ENCODE measurements at places on chromosomes 6 and 20.

- DNase-seq = no peak
These were observed 81.6 kb upstream of the MPC1 start for GRCh38 chr6:166464068-166465002.

GRCh38 chr6:14501240-14501639 is 383.7 kb downstream of the CD83 start:
- DNase-seq = no peak

- peak; percentile 70 for DNase-seq
These were observed 55.7 kb upstream of the TNFAIP3 start for GRCh38 chr6:137811121-137811915.

DNA sequence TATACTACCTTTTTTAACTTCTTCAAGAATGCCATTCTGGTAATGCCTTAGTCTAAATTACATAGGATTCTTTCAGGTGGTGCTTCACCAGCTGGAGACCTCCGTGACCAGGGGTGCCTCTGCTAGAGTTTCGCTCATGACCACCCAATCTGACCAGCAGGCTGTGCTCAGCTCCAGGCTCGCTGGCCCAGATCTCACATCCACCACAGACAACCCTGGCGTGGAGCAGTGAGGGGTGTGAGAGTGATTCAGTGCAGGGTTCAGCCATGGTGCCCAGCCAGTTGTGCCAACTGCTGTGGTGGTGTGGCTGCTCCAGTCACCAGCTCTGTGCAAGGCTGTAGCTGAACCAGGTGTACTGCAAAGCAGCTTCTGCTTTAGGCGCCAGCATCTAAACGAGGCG is 198.6 kb downstream of the MMUT start:
- no peak for DNase-seq

- no peak for DNase-seq
These were observed 392.5 kb upstream of the SASH1 start for GRCh38 chr6:147949981-147950622.

DNA sequence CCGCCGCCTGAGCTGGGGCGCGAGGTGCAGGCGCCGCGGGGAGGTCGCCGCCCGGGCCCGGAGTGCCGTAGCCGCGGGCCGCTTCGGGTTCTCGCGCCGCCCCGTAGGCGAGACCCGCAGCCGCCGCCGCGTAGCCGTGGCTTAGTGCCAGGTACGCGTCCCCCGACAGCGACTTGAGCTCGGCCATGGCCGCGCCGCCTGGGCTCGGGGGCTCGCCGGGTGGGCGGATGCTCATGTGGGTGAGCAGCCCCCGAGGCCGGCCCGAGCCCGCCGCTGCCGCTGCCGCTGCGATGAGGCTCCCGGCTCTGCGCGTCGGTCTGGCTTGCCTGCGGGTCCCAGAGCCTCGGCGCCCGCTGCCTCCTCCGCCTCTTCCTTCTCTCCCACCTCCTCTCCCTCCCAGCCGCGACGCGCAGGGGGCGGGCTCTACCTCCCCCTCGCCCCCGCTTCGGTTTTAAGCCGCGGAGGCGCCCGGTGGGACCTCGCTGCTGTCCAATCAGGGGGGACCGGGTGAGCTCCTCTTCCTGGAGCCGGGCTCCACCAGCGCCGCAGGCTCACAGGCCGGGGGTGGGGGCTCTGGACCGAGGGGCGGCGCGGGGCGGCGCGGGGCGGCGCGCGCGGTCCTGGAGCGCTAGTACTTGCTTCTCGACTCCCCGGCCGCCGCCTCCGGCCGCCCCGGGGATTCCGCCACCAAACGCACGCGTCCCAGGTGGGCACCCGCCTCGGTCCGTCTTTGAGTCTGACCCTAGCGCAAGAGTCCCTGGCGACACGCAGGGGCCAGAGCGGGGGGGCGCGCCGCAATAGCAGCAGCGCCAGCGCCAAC is at the start of gene BHLHE23:
BHLHE23 (minus strand) TSS at position 425 of the 820 bp plus-strand sequence; CDS start at position 235, 190 bp downstream.
- no peak for DNase-seq

DNA sequence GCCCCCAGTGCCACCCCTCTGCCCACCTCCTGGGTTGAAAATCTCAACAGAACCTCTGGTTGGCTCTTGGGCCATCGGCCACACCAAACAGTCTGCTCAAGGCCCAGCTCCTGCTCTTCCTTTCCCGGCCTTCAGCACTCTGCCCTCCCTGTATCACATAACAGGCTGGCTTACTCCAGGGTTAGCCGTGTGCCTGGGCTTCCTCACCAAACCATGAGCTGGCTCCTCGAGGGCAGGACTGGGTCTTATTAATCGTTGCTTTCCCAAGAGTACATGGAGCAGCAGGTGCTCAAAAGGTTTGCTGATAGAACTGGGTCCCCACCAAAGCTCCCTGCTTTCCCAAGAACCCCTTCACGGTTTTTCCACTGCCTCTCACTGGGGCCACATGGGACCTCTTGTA is 12.7 kb upstream of the FAM83C start:
- no peak for DNase-seq

GRCh38 chr6:35487658-35488516 is 9.0 kb downstream of the TEAD3 start:
- no peak for DNase-seq

GRCh38 chr6:116111552-116112528 is 11.2 kb downstream of the NT5DC1 start:
- DNase-seq = no peak

DNA sequence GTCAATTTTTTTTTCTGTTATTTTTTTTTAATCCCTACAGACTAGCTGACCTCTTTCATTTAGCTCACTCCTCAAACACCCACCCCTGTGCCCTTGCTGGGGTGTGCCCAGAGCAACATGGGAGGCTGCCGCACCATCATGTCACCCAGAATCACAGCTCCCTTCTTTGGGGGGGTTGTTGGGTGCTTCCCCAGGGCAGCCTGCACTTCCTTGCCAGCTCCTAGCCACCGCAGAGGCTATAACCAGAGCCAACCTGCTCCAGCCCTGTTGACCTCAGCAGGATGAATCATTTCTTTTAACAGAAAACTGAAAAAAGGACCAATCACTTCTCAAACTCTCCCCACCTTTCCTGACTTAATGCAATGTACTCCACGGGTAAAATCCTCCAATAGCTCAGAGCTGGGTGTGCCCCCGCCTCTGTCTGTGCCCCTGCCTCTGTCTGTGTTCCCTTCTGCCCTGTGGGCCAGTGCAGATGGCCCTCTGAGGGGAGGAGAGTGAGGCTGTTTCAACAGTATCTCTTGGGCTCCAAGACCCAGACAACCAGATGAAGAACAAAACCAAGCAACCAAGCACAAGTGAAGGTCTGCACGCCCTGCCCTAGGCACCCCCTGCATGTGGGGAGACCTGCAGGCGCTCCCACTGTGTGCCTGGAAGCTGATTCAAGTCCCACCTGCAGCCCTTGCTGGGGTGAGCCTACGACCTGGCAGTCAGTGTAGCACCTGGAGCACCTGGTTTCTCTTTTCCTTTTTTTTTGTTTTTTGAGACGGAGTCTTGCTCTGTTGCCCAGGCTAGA is 67.7 kb downstream of the PYGB start:
- no peak for DNase-seq

- peak; percentile 94 for DNase-seq
These were observed 98.5 kb downstream of the LY86 start for GRCh38 chr6:6686748-6687601.

- DNase-seq = no peak
These were observed 235.8 kb upstream of the KCNG1 start for GRCh38 chr20:51258582-51259165.

DNA sequence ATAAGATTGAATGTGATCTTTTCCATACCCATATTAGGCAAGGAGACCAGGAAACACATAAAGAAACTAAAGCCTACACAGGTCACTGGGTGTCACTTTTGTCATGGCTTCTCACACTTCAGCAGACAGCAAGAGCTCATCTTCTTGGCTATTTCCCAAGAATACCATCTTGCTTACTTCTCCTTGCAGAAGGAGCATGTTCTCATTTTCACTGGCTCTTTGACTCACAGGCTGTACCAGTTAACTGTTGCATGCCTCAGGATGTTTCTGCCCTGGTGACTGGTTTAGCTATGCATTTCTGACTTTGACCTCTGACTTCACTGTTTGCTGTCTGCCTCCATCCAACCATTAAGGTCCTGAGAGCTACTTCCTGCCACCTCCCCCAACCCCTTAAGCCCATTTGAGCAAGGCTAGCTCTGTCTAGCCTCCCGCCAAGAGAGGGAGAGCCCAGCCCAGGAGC is 40.3 kb upstream of the OGFRL1 start:
- DNase-seq = no peak

- DNase-seq = no peak
These were observed 2.3 kb upstream of the TTBK1 start for GRCh38 chr6:43240950-43241349.

GRCh38 chr6:42471142-42471541 is 19.4 kb upstream of the TRERF1 start:
- DNase-seq = no peak

DNA sequence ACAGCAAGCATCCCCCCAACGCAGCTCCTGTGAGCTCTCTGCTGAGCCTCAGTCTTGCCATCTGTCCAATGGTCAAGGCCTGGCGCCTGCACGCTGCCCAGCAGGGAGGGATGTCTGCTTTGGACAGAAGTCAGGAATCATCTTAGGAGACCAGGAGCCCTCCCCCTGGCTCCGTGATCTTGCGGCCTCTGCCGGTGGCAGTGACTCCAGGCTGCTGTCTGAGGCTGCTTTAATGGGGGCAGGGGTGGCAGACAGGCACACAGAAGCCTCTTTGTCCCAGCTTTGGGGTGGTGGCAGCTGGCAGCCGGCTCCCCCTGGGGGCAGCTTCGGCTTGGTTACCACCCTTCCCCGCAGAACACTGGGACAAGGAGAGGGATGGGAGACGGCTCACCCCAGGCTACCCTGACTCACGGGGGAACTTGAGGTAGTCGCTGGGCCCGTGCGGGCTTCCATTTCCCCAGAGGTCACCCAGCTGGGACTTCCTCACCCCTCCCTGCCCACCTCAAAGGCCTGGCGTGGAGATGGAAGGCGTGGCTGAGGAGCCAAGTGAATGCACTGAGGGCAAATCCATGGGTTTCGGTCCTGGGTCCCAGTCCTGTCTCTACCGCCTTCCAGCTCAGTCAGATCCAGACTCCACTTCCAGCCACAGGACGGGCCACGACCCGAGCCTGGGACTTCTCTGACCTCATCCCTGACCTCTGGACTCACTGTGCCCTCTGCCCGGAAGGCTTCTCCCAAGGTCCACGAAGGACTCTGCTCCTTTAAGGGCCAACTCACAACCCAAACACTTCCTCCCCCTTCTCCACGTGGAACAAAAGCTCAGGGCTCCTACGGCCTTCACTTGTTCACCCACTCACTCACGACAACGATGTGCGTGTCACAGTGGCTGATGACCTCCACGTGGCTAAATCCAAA is 14.8 kb downstream of the PEDS1 start:
- DNase-seq = no peak

GRCh38 chr20:59455402-59456341 is 148.7 kb upstream of the PHACTR3 start:
- DNase-seq = no peak

GRCh38 chr20:48738399-48739304 is 89.1 kb downstream of the PREX1 start:
- DNase-seq = no peak

- DNase-seq = no peak
These were observed 137.9 kb downstream of the DTNBP1 start for GRCh38 chr6:15524861-15525401.

DNA sequence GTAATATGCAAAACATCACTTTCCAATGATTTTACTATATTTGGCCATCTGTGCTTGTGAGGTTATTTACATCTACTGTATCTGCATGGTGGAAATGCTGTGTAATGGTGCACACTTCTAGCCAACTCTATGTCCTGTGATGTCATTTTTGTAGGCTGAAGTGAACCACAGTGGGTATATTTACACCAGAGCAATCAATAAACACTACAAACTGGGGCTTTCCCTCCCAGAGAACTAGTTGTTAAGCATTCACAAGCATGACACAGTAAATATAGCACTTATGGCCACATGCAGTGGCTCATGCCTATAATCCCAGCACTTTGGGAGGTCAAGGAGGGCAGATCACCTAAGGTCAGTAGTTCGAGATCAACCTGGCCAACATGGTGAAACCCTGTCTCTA is 4.9 kb downstream of the SLC22A2 start:
- no peak for DNase-seq

GRCh38 chr6:88547768-88548167 is 381.6 kb upstream of the CNR1 start:
- DNase-seq = no peak

- DNase-seq = no peak
These were observed 40.6 kb upstream of the ECHDC1 start for GRCh38 chr6:127383988-127384387.

DNA sequence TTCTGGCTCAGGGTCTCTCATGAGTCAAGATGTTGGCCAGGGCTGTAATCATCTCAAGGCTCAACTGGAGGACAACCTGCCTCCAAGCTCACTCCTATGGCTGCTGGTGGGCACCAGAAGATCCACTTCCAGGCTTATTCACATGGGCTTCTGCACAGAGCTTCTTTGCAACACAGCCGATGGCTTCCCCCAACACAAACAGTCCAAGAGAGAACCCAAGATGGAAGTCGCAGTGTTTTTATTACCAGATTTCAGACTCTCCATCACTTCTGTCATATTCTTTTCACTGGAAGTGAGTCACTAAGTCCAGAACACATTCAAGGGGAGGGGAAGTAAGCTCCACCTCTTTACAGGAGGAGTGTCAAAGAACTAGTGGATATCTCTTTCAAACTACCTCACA is 75.5 kb downstream of the CD164 start:
- DNase-seq = no peak

GRCh38 chr6:5506597-5506996 is 245.3 kb downstream of the FARS2 start:
- no peak for DNase-seq

- no peak for DNase-seq
These were observed 77.7 kb downstream of the OLIG3 start for GRCh38 chr6:137416376-137417109.

GRCh38 chr6:158414851-158415262 is 102.6 kb downstream of the TULP4 start:
- no peak for DNase-seq

GRCh38 chr20:57473246-57474048 is 51.5 kb downstream of the CTCFL start:
- DNase-seq = no peak

DNA sequence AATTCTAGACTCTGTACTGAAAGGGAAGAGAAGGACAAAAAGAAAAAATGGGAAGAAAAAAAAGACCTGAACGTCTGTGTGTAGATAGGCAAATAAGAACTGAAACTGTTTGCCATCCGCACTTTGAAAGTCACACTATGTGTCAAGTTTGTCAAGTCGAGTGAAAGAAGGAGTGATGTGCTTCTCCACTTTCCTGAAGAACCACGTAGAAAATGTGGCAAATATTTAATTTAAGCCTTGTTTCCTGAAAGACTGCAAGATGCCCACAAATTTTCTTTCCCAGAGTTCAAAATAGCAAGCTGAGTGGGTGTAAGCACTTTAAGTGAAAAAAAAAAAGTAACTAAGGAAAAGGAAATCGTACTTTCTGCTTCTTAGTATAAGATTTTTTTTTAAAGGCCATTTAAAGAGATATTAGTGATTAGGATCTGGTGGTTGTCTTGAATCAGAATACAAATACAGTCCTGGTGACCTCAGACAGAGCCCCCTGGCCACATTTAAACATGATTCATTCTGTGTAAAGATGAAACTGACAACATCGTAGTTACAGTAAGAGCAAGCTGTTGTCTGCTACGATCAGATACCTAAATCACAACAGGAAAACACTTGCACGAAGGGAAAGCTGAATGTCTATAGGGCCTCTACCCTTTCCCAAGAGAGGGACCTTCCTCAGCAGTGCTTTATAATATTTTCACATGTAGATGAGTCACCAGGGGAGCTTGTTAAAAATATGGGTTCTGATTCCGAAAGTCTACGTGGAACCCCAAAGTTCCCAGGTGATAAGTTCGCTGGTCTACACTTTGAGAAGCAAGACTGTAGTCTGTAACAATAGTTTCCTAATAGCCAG is 102.3 kb downstream of the HIVEP2 start:
- DNase-seq = no peak

- DNase-seq = no peak
These were observed 11.3 kb downstream of the TULP4 start for GRCh38 chr6:158323561-158323958.

GRCh38 chr6:139905404-139906052 is 531.1 kb upstream of the CITED2 start:
- no peak for DNase-seq

Measured in heart left ventricle (tissue), 16 donors.